CD4-positive, alpha-beta T cell treated with Interleukin-6 at 100 ng/mL for 8 hours (primary cell): ENCODE measurements at places on chromosomes 7 and 10.

GRCh38 chr10:32271617-32272016 lies 75.3 kb downstream of the EPC1 start:
- no peak for DNase-seq

DNA sequence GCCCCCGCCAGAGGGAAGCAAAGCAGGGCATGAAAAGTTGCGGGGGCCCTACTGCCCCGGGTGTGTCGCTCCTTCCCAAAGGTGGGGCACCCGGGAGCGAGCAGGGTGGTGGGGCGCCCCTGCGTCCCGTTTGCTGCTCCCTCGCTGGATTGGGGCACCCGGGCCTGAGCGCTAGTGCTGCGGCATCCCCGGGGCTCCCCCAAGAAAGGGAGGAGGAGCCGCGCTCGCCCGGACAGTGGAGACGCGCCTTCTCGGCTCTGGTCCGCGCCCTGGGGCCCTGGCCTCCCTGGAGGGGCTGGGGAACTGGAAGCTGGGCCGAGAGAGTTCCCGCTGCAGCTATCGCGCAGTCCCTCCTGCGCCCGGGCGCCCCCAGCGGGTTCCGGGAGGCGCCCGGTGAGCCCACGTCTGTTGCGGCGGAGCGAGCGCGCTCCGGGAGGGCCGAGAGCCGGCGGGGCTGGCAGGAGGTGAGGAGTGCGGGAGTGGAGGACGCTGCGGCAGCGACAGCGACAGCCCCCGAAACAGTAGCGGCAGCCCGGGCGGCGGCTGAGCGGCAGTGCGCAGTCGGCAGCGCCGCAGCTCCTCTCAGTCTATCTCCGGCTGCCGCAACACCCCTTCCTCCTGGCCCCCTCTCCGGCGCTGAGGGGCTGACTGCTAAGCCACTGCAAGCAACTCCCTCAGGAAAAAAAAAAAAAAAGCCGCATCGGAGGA lies 504 bp upstream of the BMPER start:
- no peak for DNase-seq

DNA sequence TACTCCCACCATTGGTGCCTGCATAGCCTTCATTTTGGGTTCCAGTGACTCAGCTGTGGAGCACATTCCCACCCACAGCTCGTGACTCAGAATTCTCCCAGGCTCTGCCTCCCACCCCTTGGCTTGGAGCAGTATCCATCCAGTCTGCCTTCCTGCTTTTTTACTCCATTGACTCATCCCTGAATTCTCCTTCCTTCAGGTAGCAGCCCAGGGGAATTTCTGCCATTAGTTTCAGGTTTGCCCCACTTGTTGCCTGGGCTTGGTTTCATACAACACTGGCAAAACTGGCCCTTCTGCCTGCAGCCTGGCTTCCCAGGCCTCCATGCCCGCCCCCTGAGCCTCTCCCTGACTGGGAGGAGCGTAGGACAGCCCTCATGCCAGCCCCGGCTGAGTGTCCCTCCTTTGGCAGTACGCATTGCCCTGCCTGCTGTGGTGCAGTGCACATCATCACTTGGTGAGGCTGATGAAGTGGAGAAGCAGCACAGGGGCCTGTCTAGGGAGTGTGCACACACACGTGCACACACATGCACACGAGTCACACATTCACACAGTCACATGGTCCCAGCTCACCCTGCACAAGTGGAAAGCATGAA lies 55.0 kb downstream of the SNX10 start:
- no peak for DNase-seq

GRCh38 chr7:97381815-97382554 lies 264.5 kb downstream of the SDHAF3 start:
- no peak for DNase-seq

- no peak for DNase-seq
Measured at GRCh38 chr10:43862756-43863155, 214.1 kb upstream of the ZNF32 start.

GRCh38 chr7:121097577-121097976 lies 109.1 kb downstream of the CPED1 start:
- no peak for DNase-seq

- DNase-seq: no peak
Measured at GRCh38 chr7:1181640-1182039, 21.6 kb upstream of the ZFAND2A start.

GRCh38 chr7:103795787-103796186 lies 193.7 kb downstream of the RELN start:
- no peak for DNase-seq

DNA sequence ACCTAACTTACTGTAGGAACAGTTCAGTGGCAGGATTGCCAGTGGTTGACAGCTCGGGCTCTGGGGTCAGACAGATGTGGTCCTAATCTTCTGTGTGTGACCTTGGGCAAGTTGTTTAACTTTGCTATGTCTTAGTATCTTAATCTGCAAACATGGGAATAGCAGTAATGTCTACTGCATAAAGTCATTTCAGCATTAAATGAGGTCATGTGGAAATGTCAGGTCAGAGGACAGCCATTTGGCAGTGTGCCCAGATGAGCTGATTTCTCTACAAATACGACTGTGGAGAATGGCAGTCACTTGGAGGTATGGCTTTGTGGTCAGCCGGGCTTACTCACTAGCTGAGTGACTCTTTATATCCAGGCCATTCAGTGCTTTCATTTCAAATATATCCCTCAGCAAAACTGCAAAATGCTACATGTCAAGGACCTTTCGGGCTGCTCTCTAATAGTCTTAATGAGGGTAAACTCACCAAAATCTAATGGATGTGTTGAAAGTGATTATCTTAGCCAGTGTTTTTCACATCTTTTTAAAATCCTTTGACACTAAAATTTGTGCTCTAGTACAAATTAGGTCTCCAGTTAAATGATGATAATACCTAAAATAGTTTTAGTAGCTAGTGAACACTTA lies 171.4 kb downstream of the ST7 start:
- DNase-seq: peak; percentile 20

- peak; percentile 3 for DNase-seq
Measured at GRCh38 chr10:63522277-63522687, 1.1 kb downstream of the REEP3 start.

DNA sequence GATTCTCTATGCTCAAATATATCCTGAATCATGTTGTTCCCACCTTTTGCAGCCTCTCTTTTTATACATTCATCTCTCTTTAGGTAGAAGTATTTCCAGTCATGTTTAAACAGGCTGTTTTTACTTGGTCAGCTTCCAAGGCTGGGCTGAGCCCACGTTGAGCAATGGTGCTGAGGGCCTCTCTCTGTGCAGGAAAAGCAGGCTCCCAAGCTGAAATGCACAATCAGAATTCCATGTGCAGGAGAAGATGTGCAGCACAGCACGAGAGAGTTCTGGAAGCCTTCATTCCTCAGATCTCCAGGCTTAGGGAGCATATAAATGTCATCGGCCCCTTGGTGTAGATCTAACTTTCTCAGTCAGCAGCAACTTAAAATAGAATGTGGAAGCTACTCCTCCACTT lies 588.5 kb downstream of the TNS3 start:
- DNase-seq: no peak

DNA sequence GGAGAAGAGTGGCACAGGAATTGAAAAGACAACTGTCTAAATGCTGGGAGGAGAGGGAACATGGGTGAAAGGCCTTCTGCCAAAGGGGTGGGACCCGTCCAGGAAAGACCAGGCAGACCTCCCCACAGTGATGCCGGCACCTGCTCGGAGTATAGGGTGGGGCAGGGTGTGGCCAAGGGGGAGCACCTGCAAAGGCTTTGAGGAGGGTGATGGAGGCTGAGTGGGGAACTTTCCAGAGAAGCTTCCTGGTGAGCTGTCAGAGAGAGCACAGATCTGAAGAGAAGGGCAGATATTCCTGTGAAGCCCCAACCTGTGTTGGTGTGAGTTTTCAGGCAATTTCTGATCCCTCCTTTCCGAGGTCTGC lies 263.4 kb upstream of the GRB10 start:
- no peak for DNase-seq

DNA sequence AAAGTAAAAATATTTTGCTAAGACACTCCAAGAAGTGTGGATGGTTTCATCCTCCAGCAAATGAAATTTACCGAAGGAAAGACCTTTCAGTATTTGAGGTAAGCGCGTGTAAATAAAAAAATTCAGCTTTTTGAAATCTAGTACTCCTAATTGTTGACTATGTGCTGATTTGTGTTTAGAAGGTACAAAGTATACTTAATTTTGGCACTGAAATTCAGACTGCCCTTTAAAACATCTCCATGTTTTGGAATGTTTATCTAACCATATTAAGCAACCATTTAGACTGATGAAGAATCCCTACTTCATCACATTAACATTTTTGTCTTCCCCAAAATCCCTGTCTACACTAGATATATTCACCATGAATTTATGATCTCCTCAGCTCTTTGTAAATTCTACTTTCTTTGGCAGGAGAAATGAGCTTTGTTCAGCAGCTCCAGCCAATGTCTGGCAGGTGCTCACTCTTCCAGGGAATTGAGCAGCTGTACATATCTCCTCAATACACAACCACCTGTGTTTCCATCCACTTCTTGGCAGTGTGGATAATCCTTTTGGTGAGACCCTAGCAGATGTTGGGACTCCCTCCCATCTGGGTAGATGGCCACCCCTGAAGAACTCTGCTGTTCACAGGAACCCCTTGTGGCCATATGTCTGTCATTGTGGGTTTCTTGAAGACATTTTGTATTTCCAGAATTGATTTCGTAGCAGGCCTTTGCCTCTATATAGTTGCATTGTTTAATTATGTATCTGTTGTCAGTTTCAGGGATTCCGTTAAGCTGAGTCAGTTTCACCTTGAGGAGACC lies 129.4 kb upstream of the SAMD8 start:
- DNase-seq: no peak

DNA sequence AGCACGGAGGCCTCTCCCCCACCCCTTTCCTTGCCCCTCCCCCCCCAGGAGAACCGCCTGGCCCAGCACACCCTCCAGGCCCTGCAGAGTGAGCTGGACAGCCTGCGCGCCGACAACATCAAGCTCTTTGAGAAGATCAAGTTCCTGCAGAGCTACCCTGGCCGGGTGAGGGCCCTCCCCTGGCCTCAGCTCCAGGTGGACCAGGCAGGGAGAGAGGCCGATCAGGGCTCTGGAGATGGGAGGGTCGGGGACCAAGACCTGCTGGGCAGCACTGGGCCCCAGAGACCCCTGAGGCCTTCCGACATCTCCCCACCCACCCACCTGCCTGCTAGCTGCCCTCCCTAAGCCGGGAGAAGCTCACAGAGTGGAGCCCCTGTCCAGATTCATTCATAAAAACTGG lies 8.8 kb upstream of the SH2B2 start:
- no peak for DNase-seq

DNA sequence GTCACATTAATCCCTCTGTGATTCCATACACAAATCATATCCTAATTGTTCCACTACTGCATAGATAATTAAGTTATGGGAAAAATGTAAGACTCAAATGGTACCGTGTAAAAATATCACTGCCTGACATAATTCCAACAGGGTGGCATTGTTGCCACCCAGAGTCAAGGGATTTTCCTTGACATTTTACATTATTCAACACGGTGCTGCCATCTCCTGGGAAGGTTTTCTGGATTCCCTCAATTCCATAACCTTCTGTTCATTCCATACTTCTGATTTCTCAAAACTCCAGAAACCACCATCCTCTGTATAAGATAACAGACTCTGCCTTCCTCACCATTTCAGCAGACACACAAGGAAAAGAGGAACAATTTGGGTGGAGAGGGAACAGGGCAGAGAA lies 495.9 kb downstream of the XPNPEP1 start:
- DNase-seq: no peak

DNA sequence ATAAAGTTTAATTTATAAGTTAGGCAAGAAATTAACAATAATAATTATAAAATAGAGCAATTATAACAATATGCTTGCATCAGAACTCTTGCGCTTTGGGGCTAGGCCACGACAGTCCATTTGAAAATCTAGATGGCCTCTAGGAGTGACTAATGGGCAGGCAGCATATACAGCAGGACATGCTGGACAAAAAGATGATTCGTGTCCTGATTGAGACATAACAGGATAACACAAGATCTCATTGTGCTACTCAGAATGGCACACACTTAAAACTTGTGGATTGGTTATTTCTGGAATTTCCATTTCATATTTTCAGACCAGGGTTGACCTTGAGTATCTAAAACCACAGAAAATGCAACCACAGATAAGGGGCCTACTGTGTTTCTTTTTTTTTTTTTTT lies 27.5 kb downstream of the CTNNA3 start:
- DNase-seq: no peak

GRCh38 chr7:84249656-84250055 lies 55.1 kb upstream of the SEMA3A start:
- DNase-seq: no peak

GRCh38 chr7:15015545-15016314 lies 113.2 kb upstream of the DGKB start:
- DNase-seq: no peak

DNA sequence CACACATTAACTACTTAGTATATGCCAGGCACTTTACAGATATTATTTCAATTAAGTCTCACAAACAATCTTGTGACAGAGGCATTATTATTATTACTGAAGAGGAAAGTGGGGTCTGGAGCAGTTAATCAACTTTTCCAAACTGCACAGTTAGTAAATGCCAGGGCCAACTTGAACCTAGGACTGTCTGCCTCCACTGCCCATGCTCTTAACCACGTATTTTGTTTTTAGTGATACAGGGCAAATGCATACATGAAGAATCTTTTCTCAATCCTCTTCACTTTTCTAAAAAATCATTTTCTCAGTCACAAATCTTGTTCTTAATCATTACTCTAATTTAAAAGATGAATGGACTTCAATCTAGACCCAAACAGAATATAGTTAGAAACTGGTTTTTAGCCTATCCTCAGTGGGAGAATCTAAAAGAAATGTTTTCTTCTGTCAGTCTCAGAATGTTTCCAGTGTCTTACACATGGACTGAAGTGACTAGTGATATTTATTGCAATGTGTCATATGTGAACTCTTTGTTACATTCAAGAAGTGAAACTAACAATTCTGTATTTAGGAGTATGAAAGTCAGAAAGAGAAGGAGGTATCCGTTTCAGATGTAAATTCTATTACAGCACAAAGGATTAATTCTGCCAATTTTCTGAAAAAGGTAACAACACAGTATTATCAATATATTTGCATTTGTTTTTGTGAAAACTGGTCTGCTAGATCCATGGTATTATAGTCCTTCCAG lies 55.5 kb upstream of the CCNJ start:
- DNase-seq: no peak

GRCh38 chr10:43452356-43452914 lies 15.5 kb downstream of the ZNF487 start:
- DNase-seq: no peak

- peak; percentile 58 for DNase-seq
Measured at GRCh38 chr10:78407009-78407711, 373.5 kb downstream of the RPS24 start.

DNA sequence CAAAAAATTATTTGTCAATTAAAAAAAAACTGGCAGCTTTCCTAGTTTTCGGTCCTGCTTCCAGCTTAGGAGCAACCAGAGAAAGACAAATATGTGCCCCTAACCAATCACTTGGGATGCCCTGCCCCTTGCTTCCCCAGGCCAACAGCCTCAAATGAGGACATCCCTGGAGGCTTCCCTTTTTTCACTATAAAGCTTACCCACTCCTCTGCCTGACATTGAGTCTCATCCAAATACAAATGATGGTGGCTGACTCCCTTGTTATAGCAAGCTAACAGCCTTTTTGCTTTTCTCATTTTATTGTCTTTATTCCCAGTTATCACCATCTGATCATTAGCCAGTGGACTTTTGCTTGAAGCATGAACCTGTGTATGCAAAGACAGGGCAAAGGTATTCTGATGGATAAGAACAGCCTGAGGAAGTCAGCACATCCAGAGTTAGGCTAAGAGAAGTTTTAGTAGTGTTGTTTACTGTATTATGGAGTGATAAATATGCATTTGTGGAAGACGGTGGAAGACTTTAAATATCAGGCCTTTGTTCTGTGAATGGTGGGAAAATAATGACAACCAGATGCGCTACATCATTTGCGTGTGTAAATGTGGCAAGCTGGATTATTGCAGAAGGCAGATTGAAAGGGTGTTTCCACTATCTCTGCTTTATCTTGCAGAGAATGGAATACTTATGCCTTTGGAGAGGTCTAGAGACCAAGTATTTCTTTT lies 1.7 kb upstream of the CCM2 start:
- no peak for DNase-seq
